Renal cortical epithelial cell (primary cell): ENCODE measurements at places on chromosomes 5 and 9. TPM values are rescaled to one million over a fixed set of nuclear protein-coding genes. Genes with fewer than 3 reads are reported as not detected.

Gene FOXD4L5
- total RNA-seq, result 0.17 and 0.20 TPM in 2 replicates

DNA sequence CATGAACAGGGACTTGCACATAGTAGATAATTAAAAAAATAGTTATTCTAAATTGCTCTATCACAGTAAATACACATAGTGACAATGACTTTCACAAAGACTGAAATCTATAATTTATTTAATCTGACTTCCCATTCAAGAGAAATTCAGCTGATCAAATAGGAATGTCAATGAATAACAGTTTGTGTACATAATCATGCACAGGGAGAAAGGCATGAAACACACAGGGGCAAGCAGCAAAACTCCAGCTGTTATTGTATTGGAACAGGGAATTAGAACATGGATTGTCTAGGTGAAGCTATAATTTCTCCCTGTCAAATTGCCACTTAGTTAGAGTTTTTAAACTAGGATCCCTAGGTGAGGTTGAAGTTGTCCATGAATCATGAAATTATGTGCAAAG is 99.9 kb downstream of the HCN1 start:
- no peak for DNase-seq

GRCh38 chr5:56457887-56458812 is 225.0 kb upstream of the ANKRD55 start:
- no peak for DNase-seq

GRCh38 chr5:132883261-132883834 is 9.9 kb downstream of the LEAP2 start:
- DNase-seq, result peak; percentile 75

DNA sequence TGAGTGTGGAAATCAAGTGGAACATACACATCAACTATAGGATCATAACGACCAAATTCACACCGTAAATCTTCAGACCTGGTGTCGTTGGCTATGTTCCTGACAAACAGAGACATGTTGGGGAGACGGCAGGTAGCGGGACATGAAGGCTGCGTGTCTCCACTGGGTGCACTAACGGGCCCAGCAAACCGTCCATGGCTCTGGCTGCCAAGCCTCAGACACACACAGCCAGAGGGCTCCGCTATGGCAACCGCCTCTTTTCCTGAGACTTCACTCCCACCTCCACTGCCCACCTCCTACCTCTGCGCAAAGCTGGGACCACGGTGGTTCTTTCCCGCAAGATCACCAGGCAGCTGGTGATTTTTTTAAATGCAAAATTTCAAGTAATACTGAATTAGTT is 16.3 kb downstream of the TMEM38B start:
- DNase-seq, result no peak

Gene PCDHB3
- 0.52 and 2.9 TPM in 2 replicates for total RNA-seq

- DNase-seq, result no peak
These were observed 11.9 kb downstream of the APBA1 start for GRCh38 chr9:69660304-69660703.
